Astrocyte of the spinal cord (primary cell): ENCODE measurements at places on chromosomes 4 and X.

DNA sequence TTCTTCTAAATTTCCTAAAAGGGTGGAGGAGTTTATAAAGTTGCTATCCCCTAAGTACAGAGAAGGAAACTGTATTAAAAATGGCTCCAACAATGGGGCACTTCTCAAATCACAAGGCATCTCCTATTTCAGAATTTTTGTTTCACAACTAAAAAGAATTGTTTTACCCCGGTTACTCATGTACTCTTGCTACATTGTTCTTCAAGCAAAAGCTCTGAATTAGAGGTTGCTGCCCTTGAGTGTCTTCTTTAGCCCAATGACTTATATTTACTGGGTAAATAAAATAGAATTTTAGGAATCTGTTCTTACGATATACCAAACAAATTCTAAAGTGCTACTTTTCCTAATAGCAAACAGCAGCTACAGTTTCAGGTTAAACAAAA lies 67.5 kb downstream of the PPEF2 start:
- DNase-seq: no peak

DNA sequence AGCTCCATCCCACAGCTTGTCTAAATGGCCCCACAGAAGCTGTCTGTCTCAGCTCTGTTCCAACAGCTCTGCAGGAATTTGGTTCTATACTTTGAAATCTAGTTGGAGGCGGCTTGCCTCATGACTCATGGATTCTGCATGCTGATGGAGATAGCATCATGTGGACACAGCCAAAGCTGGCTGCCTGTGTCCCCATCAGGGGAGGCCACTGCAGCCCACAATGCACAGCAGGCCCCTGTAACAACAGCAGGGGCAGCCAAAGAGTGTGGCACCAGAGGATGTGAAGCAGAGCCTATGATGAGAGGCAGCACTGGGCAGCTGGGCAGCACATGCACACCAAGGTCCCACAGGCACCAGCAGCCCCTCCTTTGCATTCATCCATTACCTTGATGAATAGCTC lies 67.2 kb downstream of the DCAF12L1 start:
- DNase-seq: no peak

DNA sequence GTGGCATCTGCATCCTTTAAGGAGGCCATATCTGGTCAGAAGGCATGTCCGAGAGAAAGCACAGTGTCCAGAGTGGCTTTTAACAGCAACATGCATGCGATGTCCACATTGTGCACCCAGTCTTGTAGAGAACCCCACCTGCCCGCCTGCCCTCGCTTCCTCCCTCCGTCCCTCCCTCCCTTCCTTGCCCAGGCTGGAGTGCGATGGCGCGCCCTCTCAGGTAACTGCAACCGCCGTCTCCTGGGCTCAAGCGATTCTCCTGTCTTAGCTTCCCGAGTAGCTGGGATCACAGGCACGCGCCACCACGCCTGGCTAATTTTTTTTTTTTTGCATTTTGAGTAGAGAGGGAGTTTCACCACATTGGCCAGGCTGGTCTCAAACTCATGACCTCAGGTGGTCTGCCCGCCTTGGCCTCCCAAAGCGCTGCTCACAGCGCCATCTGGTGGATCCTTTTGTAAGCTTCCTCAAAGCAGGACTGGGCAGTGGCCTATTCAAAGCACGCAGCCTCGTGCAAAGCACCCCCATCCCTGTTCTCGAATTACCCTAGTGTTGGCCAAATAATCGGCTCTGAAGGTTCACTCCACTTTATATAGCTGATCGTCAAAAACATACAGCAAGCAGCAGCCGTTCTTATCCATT lies 15.0 kb downstream of the BRCC3 start:
- DNase-seq: peak; percentile 26

- DNase-seq: peak; percentile 25
Observed at GRCh38 chr4:89123451-89123851, 12.1 kb downstream of the TIGD2 start.

DNA sequence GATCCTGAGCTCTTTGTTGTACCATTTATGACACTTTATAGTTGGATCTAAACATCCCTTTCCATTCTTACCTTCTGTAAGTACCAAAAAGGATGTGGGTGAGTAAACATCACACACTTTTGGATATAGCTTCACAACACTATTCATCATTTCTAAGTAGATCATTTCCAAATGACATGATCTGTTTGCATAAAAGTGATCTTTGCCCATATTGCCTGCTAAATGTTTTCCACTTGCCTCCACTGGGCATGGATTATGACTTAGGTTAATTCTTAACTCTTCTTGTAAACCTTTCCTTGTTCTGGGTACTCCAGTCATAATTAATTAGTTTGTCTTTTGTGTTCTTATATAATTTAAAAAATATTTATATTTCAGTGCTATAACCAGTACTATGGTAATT lies 244.9 kb upstream of the AGA start:
- no peak for DNase-seq

GRCh38 chr4:182593864-182594263 lies 323.3 kb downstream of the DCTD start:
- DNase-seq: peak; percentile 36

DNA sequence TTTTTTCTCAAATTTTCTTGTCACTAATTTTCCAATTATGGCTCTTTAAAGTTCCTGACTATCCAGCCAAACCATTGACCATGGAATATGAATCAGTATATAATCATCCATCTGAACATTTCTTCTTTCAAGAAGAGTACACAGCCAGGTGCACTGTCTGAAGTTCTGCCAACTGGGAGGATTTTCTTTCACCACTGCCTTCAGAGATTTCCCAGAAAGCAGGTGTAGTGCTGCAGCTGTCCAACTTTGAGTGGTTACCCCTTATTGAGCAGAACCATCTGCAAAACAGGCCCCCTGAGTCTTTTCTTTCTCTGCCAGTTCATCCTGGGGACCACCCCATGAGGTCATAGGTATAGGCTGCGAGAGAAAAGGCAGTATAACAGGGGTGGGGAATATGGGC lies 1213.2 kb downstream of the RAPGEF2 start:
- no peak for DNase-seq

- DNase-seq: no peak
Observed at GRCh38 chr4:24428850-24429249, 155.5 kb downstream of the DHX15 start.

DNA sequence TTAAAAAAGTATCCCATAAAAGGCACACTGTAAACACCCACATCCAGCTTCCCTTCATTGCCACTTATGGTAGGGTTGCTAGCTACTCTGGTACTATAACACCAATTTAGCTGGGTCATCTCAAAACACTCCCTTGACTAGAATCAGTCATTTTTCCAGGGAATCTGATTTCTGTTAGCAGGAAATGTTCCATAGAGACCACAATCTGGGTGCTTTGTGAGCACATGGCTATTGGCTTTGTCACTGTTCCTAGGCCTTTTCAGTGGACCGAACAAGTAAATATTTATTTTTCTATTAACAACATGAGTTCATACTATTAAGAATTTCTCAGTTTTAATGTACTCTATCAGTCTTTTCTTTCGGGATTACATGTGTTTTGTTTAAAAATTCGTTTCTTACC lies 404.7 kb upstream of the GNPDA2 start:
- no peak for DNase-seq

- DNase-seq: peak; percentile 87
Observed at GRCh38 chr4:95505151-95505550, 43.6 kb downstream of the UNC5C start.

- DNase-seq: no peak
Observed at GRCh38 chrX:24659646-24660045, 12.5 kb upstream of the PCYT1B start.

DNA sequence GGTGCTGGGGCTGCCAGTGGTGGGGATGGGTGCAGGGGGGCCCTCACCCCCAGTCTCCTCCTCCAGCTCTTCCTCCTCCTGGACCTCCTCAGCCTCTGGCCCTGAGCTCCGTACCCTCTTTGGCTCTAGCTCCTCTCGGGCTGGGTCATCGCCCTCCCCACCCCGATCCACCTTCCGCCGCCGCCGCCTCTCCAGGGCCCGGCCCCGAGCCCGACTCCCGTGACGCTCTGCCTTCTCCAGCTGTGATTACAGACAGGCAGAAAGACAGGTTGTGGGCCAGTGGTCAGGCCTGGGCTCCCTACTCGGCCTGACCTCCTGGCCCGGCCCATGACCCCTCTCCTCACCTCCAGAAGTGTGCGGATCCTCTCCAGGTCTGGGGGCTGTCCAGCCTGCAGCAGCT lies 31.9 kb downstream of the KDM5C start:
- no peak for DNase-seq

GRCh38 chr4:128812442-128813235 lies 3.1 kb downstream of the JADE1 start:
- DNase-seq: peak; percentile 81

GRCh38 chrX:1118572-1119199 lies 93.8 kb downstream of the CRLF2 start:
- DNase-seq: no peak

- peak; percentile 21 for DNase-seq
Observed at GRCh38 chrX:41153448-41153847, 68.2 kb downstream of the USP9X start.

DNA sequence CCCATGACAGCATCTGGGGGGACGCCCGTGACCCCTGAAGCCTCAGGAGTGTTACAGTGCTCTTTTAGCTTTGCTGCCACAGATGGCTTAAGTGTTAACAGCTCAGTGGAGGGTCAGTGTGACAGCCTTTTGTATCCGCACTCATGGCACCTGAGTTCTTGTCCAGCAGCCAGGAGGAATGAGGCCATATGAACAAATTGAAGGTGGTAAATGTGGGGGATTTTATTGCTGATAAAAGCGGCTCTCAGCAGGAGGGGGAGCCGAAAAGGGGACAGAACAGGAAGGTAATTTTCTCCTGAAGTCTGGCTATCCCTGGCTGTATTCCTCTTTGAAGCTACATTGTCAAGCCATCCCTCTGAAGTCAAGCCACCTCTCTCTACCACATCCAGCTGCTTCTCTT lies 441.0 kb downstream of the RAPGEF2 start:
- DNase-seq: no peak

DNA sequence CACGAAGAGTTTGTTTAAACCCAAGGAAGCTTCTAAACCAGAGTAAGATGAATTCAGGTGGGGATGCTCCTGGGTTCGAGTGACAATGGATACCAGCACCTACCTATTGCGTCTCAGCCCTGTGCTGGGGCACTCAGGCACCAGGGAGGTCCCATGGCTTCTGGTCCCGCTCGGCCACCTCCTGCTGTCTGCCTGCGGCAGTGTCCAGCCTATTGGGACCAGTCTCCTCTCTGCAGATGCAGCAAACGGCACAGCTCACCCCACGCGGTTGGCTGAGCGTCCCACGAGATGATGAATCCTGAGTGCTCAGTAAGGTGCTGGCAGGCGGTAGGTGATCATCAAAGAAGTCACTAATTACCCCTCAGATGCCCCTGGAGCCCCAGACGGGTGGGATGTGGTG lies 75.2 kb downstream of the ACOX3 start:
- DNase-seq: no peak
